ENCODE measurements at places on chromosomes 1 and 21.

DNA sequence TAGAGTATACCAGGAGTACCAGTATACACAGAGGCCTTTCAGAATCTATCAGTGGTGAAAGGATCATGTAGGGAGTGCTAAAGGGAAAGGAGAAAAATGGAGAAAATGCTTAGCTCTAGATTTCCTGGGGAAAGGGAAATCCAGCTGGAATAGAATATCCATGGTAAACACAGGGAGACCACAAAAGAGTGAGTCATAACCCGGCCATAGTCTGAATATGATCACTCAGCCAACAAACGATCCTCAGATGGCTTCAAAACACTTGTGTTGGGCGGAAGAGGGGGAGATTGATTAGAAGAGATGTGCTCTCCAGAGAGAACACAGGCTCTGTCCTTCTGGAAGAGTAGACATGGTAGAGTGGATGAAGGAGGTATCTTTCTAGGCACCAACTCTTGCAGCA lies 180.6 kb downstream of the PAPPA2 start:
- DNase-seq, result no peak

GRCh38 chr1:89641781-89642180 lies 8.9 kb downstream of the LRRC8C start:
- no peak for DNase-seq

GRCh38 chr1:236389253-236389652 lies 4.8 kb upstream of the EDARADD start:
- no peak for DNase-seq

DNA sequence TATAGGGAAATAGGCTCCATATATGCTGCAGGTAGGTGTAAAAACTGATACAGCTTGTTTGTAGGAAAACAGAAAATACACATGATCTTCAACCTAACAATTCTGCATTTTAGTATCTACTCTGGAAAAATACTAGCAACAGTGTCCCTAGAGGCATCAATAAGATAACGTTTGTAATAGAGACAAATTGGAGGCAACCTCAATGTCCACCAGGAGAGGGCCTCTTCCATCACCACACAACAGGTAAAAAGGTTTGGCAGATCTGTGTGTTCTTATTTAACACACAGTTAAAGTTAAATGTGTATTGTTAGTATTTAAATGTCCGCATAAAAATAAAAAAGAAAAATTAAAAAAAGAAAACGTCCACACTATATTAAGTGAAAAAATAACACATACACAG lies 5.4 kb downstream of the EIF2D start:
- DNase-seq, result no peak

DNA sequence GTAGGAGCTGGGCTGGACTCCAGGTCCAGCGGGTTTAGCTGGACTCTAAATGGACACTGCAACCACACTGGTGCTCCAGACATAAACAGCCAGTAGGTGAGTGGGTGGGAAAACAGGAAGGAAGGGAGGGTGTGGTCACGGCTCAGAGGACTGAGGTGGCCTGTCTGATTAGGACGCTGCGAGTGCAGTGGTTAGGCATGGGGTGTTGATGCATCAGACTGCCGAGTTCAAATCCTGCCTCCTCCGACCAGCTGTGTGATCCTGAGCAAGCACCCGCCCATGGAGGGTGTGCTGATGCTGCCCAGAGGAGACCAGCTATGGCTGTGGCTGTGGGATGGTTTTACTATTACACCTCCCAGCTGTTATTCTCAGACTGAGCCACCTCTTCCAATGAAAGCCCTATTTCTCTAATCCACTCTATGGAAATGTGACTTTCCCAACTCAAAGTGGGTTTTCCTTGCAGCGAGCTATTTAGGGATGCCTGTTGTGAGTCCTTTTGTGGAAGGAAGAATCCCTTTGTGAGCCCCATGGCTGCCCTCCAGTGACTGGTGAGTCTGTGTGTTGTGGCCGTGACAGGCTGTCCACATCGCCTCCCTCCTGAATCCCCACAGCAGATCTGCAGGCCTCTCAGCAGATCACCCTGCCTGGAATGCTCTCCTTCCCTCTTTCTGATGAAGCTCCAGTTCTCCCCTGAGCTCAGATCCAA lies 56.6 kb upstream of the EDN2 start:
- no peak for DNase-seq

DNA sequence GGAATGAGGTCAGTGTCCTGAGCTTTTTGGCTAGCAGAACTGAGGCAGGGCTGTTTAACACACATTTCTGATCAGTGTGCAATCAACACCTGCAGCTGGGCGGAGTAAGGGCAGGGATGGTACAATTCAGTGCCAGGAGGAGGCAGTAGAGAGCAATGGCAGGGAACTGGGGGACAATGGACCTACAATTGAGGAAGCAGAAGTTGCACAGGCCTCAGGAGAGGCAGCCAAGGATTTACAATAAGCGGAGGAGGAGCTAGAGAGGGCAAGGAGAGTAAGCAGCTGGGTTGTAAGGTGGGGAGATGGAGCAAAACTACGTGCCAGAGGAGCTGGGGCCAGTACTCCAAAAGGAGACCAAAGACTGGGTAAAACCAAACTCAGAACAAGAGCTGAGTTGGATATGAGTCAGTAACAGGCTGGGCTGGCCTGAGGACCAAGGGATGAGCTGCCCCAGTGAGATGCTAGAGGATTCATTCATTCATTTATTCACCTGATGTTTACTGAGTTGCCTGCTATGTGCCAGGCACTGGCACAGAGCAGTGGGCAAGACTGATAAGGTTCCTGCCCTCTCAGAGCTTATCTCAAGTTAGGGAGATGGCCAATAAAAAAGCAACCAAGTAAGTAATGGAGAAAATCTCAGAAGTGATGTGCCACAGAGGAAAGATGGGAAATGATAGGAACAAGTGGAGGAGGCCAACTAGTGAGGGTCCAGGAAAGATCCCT lies 10.4 kb upstream of the GALE start:
- no peak for DNase-seq

DNA sequence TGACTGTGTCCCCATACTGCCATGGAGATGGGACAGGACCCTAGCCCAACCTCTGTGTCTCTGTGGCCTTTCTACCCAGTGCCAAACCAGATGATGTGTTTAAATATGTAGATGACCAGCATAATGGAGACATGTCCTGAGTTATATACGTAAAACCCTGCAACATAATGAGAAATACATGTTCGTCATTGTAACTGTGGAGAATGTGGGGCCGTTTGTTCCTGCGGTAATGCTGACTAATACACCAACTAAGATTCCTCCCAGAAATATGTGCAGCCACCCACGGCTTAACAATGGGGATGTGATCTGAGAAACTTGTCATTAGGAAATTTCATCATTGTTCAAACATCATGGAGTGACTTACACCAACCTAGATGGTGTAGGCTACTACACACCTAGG lies 71.7 kb upstream of the SIM2 start:
- no peak for DNase-seq

DNA sequence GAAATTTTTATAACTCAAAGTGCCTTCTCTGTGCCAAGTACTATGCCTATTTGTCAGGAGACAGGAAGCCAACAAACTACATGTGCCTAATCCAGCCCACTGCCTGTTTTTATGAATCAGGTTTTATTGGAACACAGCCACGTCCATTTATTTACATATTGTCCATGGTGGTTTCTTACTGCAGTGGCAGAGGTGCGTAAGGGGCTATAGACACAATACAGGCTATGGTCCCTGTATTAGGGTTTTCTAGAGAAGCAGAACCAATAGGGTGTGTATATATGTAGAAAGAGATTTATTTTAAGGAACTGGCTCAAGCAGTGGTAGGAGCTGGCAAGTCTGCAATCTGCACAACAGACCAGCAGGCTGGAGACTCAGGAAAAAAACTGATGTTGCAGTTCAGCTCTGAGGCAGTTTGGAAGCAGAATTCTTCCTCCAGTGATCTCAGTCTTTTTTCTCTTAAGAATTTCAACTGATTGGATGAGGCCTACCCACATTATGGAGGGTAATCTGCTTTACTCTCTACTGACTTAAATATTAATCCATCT lies 15.4 kb downstream of the PPIE start:
- no peak for DNase-seq
